ENCODE measurements at places on chromosomes 3 and 15.

- DNase-seq = no peak
Observed at GRCh38 chr15:34944936-34945335, 24.6 kb downstream of the AQR start.

- no peak for DNase-seq
Observed at GRCh38 chr3:123499322-123499721, 50.4 kb upstream of the ADCY5 start.

DNA sequence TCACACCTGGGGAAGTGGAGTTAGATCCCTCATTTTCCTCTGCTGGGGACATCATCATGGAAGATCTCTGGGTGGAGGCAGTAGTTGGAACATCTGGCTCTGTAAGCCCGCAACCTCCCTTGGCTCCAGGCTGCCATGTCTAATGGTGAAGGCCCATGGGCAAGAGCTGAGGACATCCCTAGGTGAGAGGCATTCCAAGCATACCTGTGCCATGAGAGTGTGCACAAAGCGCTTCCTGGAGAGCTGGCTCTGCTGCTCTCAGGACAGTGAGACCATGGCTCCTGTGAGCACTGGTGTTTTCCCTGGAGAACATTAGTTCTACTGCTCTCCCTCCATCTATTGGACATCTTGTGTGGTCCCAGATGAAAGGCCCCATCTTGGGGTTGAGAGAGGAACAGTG is 7.7 kb downstream of the MAPKAPK3 start:
- DNase-seq = no peak

GRCh38 chr15:77623755-77624524 is 8.8 kb downstream of the LINGO1 start:
- DNase-seq = no peak

DNA sequence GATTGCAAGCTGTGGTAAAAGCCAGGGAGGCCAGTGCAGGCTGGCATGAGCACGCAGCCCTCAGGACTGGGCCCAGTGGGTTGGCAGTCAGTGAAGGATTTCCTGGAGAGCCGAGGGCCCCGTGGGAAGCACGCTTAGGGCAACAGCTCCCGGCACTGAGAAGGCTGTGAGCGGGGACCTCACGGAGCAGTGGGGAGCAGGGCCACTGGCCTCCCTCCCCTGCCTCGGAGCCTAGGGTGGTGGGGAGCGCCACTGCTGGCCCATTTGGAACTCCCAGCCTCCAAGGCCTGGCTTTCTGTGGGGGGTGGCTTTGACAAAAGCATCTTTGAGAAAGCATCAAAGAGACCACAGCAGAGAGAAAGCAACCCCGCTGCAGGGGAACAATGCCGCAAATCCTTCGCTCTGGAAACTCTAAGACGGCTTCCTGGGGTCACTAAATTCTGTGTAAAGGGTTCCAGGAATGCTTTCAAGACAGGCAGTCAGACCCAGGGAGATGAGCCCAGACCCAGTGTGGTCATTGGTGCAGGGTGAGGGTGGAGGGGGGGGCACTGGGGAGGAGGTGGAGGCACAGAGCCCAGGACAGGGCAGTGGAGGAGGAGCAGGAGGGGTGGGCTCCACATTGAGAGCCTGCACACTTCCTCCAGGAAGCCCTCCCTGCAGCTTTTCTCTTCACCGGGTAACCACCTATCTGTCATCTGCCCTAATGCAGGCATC is 9.5 kb upstream of the APBA2 start:
- DNase-seq = no peak

- no peak for DNase-seq
Observed at GRCh38 chr15:69066007-69066995, 51.8 kb downstream of the NOX5 start.

- DNase-seq = no peak
Observed at GRCh38 chr3:182962166-182962565, 18.2 kb downstream of the DCUN1D1 start.

- no peak for DNase-seq
Observed at GRCh38 chr3:112128843-112129727, 4.0 kb downstream of the GCSAM start.

DNA sequence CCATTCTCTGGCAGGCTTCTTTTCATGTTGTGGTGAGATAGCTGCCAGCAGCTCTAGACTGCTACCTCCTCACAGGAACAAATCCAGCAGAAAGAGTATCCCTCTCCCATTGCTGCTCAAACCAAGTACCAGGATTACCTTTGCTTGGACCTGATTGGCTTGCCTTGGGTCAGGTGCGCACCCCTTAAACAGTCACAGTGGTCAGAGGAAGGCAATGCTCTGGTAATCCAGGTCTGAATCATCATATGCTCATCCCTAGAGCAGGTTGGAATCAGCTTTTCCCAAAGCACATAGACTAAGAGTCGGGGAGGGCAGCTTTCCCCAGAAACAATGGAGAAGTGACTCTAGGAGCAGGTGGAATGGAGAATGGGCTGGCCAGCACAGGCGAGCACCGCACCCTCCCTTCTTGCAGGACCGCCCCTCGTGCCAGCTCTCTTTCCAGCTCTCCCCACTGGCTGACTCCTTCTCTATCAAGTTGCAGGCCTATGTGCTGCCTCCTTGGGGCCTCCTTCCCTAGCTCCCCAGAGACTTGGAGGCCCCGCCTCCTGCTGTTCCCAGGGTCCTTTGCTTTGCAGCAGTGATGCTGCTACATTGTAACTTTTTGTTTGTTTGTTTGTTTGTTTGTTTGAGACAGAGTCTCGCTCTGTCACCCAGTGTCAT is 29.9 kb upstream of the ADPGK start:
- DNase-seq = no peak

GRCh38 chr3:187519428-187519890 is 150.7 kb downstream of the SST start:
- no peak for DNase-seq

- no peak for DNase-seq
Observed at GRCh38 chr15:52689562-52689961, 10.4 kb upstream of the ATOSA start.

- peak; percentile 75 for DNase-seq
Observed at GRCh38 chr3:48474619-48475018, 28.1 kb downstream of the ATRIP start.

GRCh38 chr3:30619318-30619717 is 12.9 kb downstream of the TGFBR2 start:
- no peak for DNase-seq

GRCh38 chr3:173676094-173676493 is 278.6 kb downstream of the NLGN1 start:
- DNase-seq = no peak

DNA sequence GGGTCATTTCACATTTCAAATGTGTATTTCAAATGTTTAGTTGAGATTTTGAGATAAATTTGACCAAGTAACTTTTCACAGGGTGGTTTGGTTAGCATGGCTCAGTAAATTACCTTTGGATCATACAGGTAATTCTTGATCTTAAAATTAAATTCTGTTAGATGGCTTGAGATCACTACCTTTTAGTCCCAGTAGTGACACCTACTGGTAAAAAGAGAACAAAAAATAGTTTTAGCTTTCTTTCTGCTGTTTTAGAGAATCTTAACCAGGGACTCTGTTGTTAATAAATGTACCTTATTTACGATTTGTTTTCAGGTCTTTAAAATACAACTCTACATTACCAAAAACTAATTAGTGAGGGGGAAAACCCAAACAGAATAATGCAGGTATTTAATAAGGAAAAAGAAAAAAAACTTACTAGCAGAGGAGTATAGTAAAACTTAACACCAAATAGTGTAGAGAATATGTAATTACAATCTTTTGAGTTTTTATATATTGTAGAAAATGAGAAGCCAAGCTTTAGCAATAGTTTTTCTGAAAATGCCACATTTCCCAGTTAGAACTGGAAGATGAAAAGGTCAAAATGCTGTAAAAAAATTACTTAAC is 620.3 kb upstream of the AGTR1 start:
- DNase-seq = no peak

- DNase-seq = no peak
Observed at GRCh38 chr3:99625237-99625622, 13.2 kb upstream of the COL8A1 start.

DNA sequence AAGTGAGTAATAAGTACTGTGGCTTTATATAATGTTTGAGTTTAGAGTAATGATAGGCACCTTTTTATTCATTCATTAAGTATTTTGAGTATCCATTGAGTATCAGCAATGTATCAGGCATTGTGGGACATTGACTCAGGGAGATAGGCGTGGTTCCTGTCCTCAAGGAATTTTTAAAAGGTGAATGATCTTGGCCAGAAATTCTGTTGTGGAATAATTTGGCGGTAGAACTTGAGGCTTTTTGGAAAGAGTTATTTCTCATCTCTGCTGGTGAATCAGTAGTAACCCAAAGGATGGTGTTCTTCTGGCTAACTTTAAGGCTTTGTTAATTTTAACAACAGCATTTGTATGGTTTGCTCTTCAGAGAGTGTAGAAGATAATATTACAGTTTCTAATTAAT is 2.0 kb downstream of the RAB7A start:
- DNase-seq = no peak

DNA sequence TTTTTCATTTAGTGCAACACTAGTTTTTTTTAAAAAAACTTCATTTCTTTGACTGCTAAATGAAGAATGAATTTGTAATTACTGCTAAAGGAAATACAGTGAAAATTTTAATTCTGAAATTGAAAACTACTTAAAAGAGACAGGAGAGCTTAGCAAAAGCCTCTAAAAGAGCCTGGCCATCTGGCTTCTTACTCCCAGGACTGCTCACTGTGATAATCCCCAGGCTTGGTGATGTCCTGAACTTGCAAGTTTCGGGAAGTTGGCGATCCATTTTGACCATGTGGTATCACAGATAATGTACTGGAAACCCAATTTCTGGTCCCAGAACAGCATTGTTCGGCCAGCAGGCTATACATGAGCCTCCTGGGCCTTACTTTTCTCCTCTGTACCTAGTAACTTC is 292.1 kb downstream of the FGF12 start:
- DNase-seq = no peak

- DNase-seq = no peak
Observed at GRCh38 chr3:65873028-65873427, 165.7 kb downstream of the MAGI1 start.

GRCh38 chr15:31346367-31347066 is 19.9 kb downstream of the KLF13 start:
- no peak for DNase-seq

- no peak for DNase-seq
Observed at GRCh38 chr3:127180859-127181258, 12.1 kb upstream of the PRR23E start.

DNA sequence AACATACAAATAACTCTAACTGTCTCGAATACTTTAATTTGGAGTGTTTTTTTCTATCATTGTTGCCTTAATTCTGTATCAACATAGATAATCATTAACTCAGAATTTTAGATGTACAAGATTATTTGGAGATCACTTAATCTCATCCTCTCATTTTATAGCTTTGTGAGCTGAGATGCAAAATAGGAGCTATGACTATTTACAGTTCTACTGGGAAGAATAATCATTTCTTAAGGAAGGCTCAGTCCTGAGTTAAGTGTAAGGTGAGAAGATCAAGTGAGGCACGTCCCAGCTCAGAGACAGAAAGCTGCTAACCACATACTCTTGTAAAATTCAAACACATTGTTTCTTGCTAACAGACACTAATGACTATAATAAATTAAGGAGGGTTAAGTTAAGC is 66.2 kb downstream of the CCDC54 start:
- DNase-seq = no peak

DNA sequence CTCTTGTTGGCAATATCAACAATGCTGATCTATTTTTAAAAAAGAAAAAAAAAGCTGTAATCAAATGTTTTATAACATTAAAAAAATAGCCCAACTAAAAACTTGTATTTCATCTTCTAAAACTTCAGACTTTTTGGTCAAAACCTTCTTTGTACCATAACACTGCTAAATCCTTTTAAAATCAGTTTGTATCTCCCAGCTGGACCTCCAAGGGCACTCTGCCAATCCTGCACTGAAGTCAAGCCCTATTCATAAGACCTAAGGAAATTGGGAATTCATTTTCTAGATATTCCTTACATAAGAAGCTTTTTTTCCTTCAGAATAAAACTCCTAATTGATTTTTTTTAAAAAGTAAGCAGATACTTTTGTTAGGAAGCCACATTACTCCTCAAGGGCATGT is 38.2 kb upstream of the HCLS1 start:
- DNase-seq = no peak

DNA sequence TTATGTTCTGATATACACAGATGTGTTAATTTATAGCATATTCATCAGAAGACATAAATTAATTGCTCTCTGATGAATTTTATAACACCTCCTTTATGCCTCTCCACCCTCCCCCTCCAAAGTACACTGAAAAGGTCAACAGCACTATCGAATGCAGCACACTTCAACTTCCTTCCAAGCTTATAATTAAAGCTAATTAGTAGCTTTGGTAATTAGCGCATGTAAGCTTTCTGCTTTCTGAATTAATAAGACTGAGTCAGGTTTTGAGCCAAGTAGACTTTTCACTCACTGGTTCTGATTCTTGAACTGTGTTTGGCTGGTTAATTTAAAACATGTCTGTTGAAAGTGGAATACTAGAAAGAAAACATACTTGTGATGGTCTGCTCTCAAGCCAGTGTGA is 760.8 kb upstream of the CFAP20DC start:
- DNase-seq = no peak

DNA sequence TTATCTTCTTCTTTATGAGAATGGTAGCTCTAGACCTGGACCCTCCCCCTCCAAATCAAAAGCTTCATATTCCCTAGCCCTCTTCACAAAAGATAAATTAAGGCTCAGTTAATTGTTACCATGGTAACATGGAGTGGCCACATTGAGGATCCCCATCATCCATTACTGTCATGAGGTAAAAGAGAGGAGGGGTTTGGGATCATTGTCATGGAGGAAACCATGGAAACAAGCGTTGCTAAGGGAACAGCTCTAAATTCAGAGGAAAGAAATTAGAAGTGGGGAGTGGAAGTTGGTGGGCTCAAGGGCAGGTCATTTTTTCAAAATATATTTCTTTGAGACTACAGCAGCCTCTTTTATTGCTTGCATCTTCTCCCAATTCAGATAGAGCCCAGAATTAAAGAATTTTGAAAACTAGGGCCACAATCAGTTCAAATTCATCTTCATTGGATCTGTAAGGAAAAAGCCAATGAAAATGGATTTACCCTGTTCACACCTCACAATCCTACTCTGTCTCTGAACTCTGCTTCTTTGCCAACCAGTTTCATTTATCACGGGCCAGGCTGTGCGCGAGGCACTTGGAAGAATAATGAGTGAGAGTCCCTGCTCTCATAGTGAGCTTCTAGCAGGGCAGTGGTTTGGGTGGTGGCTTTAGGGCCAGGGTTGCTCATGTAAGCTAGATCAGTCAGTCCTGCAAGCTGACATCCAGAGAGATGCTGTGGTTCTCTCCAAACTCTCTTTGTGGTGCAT is 11.6 kb upstream of the AEN start:
- DNase-seq = no peak

DNA sequence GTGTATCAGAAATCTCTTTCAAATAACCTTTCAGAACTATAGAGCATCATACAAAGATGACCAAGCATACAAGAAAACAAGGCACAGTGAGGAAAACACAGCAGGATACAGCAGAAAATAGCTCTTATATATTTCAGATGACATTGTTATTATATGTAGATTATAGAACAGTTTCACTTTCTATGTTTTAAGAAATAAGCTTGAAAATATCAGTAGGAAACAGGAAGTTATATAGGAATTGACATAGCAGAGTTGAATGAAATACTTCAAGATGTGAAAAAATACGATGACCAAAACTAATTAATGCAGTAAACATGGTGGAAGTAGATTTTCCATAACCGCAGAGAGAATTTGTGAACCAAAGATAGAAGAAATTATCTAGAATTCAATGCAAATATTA is 75.2 kb downstream of the LYSMD4 start:
- no peak for DNase-seq

GRCh38 chr3:29430558-29430971 is 149.7 kb downstream of the RBMS3 start:
- DNase-seq = no peak

- DNase-seq = no peak
Observed at GRCh38 chr3:39724233-39724846, 85.1 kb upstream of the MYRIP start.
